Activated CD8-positive, alpha-beta memory T cell treated with anti-CD3 and anti-CD28 coated beads for 24 hours (primary cell): ENCODE measurements at places on chromosomes 4 and X.

DNA sequence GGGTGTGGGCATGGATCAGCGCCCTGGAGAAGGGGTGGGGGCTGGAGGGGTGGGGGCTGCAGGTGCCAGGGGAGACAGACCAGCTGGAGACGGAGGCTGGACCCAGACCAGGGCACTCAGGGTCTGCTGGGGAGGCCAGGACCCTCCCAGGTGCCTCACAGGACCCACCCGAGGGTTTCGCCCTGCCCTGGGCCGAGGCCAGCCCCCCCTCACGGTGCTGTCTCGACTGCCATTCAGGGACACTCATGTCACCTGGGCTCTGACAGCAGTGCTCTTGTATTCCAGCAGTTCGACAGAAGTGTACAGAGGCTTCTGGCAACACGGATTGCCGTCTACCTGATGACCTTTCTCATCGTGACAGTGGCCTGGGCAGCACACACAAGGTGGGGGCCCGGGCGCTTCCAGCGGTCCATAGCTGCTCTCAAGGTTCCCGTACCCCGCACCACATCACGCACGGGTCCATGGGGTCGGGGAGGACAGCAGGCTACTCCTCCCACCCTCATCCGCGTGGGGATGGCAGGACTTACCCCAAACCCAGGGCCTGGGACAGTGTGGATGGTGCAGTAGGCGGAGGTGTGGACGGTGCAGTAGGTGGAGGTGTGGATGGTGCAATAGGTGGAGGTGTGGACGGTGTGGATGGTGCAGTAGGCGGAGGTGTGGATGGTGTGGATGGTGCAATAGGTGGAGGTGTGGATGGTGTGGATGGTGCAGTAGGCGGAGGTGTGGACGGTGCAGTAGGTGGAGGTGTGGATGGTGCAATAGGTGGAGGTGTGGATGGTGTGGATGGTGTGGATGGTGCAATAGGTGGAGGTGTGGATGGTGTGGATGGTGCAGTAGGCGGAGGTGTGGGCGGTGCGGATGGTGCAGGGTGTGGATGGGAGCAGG lies 18.1 kb downstream of the TMEM175 start:
- DNase-seq, result no peak

DNA sequence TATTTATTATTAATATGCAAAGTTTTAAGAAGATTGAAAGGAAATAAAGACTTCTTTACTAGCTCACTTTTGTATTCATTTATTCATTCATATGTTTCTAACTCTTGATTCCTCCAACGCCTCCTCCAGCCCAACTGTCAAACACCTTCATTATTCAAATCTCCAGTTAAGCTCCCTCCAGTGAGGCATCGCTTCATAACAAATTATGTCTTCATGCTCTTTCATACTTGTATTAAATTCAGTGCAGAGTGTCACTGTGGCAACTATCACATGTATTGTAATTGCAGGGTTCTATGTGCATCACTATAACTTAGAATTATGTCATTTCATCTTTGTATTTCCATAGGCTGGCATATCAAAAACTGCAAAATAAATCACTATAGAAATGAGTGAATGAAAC lies 1394.2 kb upstream of the PCDH7 start:
- no peak for DNase-seq

GRCh38 chr4:56764223-56764622 lies 57.3 kb downstream of the SPINK2 start:
- DNase-seq, result no peak

DNA sequence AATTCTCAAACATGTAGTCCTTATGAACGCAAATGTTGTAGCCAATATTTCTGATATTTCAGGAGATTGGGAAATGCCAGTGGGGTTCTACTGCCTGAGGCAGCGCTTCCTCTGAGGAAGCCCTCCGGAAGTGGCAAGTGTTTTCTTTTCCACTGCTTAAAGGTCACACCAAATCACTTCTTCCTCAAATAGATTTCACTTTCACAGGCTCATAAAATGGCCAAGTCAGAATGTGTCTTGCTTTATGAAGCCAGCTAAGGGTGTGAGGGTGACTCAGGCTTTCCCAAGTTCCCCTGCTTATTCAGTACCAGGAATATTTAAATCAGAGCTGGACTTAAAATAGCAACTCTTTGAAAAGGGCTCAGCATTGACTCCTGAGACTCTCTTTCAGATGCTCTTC lies 514.2 kb upstream of the DIPK2B start:
- DNase-seq, result no peak

DNA sequence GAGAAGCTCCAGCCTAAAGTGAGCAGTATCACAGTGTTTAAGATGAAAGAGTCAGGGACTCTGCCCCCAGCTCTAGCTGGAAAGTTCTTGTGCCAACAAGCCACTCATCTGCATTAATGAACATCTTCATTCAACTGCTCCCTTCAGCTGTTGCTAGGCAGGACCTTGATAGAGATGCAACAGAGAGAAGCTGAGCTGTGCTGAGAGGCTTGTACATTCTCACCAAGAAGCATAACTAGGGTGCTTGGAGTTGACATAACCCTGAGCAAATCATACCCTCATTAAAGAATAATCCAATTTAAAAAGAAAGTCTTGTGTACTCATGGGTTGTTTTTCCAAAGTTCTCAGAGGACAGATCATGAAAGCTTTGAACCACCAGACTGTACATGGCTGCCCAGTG lies 63.2 kb downstream of the ATXN3L start:
- DNase-seq, result no peak

- DNase-seq, result no peak
Measured at GRCh38 chrX:111443946-111444345, 32.0 kb upstream of the DCX start.

DNA sequence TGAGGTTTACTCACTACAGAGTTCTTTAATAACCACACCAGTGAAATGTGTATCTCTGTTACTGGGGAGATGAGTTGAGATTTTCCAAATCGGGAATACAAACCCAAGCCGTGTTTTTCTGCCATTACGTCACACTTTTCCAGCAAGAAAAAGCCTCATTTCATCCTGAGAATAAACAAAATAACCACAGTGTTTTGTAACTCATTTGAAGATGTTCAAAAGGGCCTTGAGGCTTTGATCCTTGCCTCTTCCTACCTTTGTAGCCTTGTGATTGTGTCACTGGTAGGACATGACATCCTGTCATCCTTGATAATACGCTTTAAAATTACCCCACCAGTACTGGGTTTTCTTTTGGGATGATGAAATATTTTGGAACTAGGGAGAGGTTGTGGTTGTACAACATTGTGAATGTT lies 2.9 kb downstream of the USP11 start:
- DNase-seq, result no peak

GRCh38 chr4:41388080-41388479 lies 131.4 kb downstream of the UCHL1 start:
- no peak for DNase-seq

GRCh38 chrX:100700809-100701208 lies 31.1 kb downstream of the SYTL4 start:
- DNase-seq, result no peak

DNA sequence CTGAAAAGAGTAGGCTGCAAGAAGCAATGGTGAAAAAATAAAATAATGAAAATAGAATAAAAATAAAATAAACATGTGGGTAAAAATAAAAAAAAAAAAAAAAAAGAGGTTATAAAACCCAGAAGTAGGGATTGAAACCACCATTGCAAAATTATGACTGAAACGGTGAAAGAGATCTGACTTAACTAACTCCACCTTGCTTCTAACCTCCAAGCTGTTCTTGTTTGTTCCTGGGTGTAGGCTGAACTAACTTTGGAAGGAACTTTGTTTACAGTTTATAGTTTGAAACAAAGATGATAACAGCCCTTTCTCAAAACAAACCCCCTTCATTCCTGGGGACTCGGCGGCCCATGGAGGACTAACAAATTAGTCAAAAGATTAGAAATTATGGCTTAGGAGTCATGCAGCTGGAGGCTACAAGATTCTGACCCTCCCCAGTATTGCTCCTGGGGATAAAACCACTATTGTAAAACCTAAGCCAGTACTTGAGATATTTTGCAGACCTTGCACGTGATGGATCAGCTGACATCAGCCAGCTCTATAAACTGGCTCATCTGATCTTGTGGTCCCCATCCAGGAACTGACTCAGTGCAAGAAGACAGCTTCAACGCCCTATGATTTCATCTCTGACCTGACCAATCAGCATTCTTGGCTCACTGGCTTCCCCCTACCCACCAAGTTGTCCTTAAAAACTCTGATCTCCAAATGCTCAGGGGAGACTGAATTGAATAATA lies 30.4 kb downstream of the DDX60L start:
- DNase-seq, result no peak

DNA sequence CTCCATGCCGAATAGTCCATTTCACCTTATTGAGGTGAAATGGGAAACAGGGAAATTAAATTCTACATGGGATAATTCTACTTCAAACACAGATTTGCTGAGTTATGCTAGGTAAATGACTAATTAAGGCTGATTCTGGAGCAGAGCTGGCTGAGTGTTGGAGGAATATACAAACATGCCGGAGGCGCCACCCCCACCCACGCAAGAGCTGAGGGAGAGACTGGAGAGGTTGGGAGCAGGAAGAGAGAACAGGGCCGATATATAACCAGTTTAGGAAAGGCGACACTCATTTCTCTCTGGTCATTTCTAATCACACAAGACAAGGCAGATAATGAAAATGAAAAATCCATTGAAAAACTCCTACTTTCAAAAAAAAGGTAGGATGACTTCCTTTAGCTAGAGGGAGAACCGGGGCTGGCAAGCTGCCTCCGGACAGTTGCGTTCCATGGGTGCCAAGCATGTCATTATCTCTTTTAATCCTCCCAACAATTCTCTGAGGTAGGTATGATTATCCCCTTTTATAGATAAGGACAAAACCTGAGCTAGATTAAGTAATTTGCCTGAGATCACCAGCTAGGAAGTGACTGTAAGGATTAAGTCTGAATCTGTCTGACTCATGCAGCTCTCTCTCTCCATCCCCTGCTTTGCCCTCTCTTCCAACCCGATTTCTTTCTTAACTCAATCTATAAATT lies 27.6 kb upstream of the CFAP299 start:
- no peak for DNase-seq

DNA sequence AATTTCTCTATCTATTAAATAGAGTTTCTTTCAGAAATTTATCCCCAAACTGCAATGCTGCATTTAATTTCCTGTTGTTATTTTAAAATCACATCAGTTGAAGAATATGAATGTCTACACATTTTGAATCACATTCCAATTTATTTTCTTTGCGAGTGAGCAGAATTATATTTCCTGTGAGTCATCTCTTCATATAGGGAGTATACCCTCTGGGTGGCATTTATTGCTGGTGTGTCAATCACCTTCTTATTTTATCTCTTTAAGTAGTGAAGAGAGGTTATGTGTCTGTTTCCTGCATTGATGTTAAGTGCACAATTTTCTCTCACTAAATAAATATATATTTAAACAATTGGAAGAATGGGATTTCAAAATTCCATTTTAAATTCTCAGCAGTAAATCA lies 511.0 kb upstream of the ATOH1 start:
- DNase-seq, result no peak

- DNase-seq, result no peak
Measured at GRCh38 chr4:142922720-142923119, 76.6 kb upstream of the INPP4B start.

DNA sequence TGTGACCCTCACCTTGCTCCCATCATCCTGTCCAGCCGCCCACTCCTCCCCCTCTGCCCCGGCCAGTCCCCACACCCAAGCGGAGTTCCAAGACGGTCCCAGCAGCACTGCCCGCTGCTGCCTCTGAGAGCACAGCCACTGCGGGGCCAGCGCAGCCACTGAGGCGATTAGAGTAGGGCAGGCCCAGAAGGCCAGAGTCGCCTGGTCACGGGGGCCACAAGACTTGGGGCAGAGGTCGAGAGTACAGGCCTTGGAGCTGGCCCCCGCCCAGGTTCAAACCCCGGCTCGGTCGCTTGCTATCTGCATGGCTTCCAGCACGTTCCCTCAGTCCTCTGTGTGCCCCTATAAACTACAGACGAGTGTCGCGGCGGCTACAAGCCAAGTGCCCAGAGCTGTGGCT lies 53.2 kb upstream of the ADRA2C start:
- DNase-seq, result no peak

- DNase-seq, result no peak
Measured at GRCh38 chr4:98283219-98284189, 22.3 kb downstream of the RAP1GDS1 start.

DNA sequence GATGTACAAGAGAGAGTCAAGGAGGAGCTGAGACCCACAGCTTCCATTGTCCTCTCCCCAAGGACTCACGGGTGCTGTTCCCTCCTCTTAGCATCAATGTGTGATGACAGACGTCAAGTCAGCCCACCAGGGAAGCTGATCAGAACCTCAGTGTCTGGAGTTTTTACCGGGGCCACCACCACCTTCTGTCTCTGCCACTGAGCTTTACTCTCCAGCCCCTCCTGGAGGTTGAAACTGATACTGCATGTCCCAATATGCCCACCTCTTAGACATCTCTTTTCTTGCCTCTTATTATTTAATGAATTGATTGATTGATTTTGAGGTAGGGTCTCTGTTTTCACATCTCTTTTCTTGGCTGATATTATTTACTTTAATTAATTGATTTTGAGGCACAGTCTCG lies 10.3 kb upstream of the AKAP17A start:
- peak; percentile 87 for DNase-seq

DNA sequence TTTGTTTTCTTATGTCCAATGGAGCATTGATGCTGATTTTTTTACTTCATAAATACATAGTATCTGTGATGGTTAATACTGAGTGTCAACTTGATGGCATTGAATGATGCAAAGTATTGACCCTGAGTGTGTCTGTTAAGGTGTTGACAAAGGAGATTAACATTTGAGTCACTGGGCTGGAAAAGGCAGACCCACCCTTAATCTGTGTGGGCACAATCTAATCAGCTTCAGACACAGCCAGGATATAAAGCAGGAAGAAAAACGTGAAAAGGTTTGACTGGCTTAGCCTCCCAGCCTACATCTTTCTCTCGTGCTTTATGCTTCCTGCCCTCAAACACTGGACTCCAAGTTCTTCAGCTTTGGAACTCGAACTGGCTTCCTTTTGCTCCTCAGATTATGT lies 230.6 kb upstream of the SPRY1 start:
- no peak for DNase-seq

DNA sequence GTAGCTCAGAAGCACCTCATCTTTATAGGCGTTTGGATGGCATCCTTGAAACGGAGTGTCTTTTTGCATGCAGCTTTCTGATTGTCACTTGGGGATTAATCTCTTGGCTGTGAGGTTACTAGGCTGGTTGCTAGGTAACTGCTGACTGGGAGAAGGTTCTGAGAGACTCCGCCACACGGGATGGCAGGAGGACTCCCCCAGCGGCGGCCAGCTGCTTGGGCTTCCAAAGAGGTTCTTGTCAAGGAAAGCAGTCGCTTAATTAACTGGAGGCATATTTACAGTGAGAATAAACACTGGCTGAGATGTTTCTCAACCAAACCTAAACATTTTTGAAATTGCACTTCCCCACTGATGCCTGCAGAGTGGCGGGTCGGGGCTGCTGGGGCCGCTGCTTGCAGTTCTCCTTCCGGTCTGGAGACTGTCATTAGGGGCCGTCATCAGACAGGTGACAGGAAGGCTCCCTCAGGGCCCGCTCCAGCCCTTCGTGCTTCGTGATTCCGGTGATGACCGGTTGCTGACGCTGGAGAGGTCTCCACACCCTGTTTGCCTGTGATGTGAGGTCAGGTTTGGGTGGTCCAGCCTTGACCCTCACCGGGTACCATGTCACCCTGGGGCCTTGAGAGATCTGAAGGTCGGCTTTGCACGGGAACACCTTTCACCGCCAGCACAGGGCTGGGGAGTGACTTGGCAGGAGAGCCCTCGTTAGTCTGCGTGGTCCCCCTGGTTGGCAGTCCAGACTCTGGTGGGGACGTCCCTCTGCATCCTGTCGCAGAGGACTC lies 9.1 kb downstream of the NSG1 start:
- no peak for DNase-seq
